ENCODE measurements at places on chromosomes 4 and X.
A peak's percentile ranks its signal among the peaks of the same experiment; 100 is the strongest.

- peak; percentile 27 for DNase-seq
Observed at GRCh38 chr4:188986271-188986689, 847.0 kb downstream of the TRIML1 start.

DNA sequence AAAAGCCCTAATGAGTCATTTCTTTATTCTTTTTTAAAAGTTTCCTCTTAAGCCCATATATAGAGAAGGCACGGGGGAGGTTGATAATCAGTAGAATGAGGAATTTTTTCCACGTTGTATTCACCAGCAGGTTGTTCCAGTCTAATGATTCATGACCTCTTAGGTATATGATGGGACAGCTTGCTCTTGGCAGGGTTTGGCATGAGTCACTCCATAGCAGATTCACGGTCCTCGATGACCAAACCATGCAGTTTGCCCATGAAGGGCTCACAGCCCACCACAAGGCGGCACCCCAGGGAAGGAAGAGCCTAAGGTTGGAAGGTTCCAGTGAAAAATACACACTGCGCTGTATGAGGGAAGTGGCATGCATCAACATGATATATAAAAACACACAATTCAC is 623.8 kb upstream of the DIPK2B start:
- DNase-seq: peak; percentile 89

- no peak for DNase-seq
Observed at GRCh38 chr4:44632089-44632488, 19.3 kb downstream of the YIPF7 start.

GRCh38 chr4:156941940-156942548 is 29.6 kb downstream of the PDGFC start:
- DNase-seq: peak; percentile 64

GRCh38 chr4:3516836-3517730 is 15.1 kb downstream of the LRPAP1 start:
- no peak for DNase-seq

DNA sequence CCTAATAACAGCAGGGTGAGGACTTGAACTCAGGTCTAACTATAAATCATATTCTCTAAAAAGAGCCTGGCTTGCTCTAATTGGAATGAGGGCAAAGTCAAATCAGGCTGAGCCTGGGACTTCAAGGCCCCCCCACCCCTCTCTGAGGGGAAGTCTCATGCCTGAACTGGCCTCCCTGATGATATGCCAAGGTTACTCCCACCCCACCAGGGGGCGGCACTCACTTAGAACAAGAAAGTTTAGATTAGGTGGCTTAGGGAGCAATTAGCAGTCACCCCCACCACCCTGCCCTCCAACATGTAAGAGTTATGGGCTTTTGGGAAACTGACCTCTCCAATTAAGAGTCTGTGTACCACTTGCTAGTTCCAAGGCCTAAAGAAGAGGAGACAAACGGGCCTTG is 2.7 kb downstream of the FOXO4 start:
- peak; percentile 38 for DNase-seq

DNA sequence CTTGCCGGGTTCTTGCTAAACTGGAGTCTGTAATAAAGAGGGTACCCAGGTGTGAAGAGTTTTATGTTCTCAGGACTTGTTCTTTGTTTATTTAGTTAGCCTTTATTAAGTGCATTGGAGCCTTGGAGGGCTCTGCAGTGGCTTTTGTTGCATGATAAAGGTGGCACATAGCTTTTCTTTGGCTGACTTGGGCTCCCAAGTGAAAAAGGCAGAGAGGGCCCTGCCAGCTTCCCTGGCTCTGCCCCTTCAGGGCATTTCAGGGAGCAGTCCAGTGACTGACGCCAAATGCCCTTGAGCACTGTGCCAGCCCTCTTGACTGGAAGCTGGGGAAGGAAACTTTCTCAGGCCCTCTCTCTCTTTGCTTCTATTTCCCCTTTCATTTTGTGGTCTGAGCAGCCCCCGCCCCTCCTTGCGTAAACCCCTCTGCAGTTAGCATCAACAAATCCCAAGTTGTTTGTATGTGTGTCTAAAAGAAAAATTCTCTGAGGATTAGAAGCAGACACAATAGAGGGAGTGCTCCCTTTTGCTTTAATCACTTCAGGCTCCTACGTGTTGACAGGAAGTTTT is 152.2 kb downstream of the NHS start:
- no peak for DNase-seq

GRCh38 chr4:185582651-185583400 is 47.5 kb upstream of the PDLIM3 start:
- DNase-seq: no peak

DNA sequence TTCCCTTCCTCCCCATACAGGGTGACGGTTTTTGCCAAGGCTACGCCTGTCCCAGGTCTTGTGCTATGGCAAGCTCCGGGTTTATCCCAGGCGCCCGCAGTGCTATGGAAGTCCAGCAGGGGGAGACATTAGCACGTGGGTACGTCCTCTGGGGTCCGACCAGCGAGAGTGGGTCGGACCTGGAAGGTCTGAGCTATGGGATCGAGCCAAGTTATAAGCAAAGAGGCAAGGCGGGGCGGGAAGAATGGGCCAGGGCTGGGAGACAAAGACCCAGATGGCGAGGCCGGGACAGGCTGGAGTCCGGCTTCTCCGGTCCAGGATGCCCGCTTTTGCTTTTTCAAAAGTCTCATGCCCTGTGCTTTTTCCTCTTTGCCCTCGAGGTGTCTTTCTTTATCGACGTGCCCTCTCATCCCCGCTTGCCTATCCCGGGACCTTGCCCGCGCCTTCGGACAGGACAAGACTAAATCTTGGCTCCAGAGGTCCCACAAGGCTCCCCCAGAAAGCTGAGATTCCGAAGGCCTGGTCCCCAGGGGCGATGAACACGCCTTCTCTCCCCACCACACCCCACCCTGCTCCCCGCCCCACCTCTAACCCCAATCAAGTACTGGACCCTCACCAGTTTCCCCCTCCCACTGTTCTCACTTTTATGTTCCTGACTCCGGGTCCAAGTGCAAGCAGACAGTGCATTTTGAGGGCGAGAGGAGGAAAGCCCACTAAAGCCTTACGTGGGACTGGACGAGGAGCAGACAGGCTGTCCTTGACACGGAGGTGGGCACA is 785 bp upstream of the EFNB1 start:
- DNase-seq: peak; percentile 74

DNA sequence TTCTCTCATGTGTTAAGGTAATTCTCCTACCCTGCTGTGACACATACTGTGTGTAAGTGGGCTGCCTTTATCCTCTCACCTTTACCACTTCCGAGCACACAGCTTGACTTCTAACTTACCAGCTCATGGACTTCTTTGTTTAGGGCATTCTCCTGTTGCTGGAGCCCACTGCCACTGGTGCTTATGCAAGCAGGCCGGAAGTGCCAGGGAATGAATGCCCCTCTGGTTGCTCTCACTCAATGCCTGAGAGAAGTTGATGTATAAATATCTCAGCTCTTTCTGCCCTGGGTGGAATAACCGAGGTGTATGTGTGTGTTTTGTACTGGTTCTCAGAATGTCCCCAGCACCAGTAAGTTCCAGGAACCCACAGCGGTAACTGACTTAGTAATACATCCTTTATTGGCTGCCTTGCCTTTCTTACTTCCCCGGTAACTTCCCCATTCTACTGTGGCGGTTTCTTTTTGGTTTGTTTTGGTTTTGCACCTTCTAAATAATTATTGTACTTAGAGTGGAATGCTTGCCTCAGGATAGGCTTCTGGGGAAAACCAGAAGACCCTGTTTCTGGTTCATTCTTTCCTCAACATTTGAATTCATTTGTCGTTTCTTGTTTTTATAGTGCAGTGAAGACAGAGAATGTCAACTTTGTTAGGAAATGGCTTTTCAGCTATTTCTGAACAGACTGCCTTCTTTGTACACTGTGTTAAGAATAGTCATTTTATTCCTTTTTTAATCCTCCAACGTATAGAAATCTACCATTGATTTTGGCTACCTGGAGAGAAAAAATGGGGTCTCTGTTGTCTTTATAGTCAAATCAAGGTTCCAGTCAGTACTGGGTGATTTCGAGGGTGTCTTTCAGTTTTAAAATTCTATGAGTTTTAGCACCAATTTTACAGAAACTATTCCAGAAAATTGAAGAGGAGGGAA is 45.4 kb downstream of the CXorf58 start:
- peak; percentile 0 for DNase-seq

DNA sequence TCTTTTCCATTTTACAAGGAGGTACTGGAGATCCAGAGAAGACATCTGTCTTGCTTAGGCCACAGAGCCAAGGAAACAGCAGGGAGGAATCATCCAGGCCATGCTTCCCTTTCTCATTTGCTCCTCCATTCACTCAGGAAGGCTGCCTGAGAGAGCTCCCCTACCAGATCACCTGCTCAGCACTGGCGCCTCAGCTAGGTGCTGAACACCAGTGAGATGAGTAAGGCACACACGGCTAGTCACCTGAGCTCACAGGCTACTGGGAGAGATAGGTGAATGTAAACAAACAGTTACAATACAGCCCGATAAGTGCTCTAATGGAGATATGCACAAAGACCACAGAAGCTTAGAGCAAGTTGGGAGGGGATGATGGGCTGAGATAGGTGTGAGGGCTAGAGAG is 149.8 kb upstream of the ARHGEF9 start:
- no peak for DNase-seq

DNA sequence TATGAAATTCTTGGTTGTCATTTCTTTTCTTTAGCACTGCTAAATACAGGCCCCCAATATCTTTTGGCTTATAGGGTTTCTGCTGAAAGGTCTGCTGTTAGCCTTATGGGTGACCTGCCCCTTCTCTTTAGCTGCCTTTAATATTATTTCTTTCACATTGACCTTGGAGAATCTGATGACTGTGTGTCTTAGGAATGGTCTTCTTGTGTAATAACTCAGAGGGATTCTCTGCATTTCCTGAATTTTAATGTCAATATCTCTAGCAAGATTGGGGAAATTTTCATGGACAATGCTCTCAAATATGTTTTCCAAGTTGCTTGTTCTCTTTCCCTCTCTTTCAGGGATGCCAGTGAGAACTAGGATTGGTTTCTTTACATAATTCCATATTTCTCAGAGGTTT is 292.4 kb downstream of the SLC7A11 start:
- no peak for DNase-seq

DNA sequence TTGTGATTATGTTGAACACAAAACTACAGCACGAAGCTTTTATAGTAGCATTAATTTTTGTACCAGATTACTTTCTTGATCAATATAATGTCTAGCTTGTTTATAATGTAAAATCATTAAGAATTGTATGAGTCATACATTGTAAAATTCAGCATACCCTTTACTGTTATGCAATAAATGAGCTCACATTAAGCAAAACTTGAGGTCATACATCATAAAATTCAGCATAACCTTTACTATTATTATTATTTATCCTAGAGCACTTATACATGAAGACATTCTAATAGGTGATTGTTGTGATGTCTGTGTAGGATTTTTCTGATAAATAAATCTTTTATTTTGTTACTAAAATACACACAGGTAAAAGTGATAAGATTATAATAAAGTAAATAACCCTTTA is 49.4 kb downstream of the DTHD1 start:
- no peak for DNase-seq

DNA sequence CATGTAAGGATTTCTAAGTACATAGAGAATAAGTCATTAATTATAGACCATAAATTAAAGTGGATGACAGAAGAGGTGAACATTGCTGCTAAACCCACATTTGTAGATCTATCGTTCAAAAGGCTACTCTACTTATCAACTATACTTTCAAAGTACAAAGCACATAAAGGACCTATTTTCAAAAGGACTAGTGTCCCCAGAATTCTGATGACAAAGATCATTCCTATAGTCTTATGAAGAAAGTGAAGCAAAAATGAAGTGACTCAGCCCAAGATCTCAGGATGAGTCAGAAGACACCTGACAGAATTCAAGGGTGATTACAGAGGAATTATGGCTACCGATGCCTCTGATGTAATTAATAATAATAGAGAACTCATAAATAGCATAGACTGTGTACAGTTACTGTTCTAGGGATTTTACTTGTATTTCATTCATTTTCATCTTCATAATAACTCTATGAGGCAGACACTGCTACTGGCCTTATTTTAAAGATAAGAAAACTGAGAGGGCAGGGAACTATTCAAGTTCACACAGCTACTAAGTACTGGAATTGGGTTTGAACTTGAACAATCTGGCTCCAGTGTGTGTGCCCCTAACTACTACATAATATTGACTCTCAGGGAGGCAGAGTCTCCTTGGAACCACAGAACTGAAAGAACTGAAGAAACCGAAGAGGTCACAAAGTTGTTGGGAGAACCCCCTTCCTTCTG is 17.1 kb downstream of the USP46 start:
- peak; percentile 55 for DNase-seq

DNA sequence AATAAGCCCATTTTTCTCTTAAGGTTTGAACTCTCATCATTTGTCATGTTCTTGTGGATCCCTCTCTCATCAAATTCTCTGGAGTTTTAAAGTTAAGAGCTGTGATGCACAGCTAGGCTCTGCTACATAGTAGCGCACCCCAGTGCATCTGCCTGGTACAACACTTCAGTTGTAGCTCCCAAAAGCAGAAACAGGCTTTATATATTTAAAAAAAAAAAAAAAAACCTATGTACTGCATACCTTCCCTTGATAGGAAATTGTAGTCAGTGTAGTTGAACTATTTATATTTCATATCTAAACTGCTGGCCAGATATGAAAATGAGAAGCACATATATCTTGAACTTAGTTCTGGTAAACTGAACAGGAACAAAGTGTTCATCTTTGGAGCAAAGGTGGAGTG is 131.4 kb downstream of the KLHL13 start:
- DNase-seq: no peak

- no peak for DNase-seq
Observed at GRCh38 chrX:106672527-106672926, 54.0 kb upstream of the RNF128 start.

- DNase-seq: no peak
Observed at GRCh38 chr4:117455088-117455487, 369.7 kb upstream of the TRAM1L1 start.

DNA sequence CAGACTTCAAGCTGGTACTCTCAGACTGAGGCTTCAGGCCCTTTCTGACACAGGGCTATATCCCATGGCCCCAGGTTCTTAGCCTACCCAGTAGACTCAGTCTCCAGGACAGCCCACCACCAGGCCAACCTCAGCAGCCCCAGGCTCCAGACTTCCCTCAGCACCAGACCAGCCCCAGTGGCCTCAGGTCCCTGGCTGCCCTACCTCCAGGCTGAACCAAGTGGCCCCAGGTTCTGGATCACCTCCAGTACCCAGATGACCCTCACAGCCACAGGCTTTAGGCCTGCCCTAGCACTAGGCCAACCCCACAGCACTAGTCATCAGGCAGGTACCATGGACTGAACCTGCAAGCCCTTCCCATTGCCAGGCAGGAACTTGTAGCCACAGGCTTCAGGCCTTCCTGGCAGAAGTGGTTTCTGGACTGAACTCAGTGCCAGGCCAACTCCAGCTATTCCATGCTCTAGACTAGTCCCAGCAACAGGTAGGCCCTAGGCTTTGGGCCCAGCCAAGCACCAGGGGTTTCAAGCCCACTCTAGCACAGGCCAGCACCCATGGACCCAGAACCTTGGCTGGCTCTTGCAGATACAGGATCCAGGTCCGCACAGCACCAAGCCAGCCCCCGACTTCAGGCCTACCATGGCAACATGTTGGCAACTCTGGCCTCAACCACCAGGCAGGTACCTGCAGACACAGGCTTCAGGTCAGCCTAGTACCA is 45.7 kb upstream of the MAGED4 start:
- DNase-seq: no peak
